ENCODE measurements at places on chromosomes 3 and 15.

- no peak for DNase-seq
Measured at GRCh38 chr3:109921509-109921908, 584.2 kb upstream of the DPPA4 start.

DNA sequence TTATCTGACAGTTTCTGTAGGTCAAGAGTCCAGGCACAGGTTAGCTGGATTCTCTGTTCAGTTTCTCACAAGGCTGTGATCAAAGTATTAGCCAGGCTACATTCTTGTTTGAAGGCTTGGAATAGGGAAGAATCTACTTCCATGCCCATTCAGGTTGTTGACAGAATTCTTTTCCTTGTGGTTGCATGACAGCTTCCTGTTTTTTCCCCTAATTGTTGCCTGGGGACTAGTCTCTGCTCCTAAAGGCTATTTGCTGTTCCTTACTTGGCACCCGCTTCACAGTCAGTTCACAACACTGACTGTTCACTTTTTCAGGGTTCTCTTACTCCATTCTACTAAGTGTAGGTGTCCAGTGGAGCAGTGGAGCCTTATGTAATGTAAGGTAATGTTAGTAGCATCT lies 115.4 kb upstream of the GBE1 start:
- DNase-seq: no peak

- DNase-seq: no peak
Measured at GRCh38 chr15:55197362-55197705, 593 bp upstream of the RSL24D1 start.

- no peak for DNase-seq
Measured at GRCh38 chr15:99473981-99474906, 91.5 kb upstream of the MEF2A start.

DNA sequence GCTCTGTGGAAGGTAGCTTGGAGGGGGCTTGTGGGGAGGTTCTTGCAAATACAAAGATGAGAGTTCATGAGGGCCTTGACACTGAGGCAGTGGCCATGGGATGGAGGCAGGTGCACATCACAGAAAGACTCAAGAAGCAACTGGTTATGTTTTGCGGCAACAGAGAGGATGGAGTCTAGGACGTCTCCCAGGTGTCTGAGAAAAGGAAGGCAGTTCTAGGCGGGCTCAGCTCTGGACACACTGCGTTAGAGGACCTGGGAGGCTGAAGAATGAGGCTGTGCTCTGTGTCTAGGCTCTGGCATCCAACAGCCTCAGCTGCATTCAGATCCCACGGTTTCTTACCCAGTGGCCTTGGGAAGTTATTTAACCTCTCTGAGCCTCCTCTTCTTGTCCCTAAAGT lies 23.5 kb downstream of the NOX5 start:
- no peak for DNase-seq

GRCh38 chr15:44468709-44469385 lies 41.4 kb downstream of the CTDSPL2 start:
- DNase-seq: no peak

DNA sequence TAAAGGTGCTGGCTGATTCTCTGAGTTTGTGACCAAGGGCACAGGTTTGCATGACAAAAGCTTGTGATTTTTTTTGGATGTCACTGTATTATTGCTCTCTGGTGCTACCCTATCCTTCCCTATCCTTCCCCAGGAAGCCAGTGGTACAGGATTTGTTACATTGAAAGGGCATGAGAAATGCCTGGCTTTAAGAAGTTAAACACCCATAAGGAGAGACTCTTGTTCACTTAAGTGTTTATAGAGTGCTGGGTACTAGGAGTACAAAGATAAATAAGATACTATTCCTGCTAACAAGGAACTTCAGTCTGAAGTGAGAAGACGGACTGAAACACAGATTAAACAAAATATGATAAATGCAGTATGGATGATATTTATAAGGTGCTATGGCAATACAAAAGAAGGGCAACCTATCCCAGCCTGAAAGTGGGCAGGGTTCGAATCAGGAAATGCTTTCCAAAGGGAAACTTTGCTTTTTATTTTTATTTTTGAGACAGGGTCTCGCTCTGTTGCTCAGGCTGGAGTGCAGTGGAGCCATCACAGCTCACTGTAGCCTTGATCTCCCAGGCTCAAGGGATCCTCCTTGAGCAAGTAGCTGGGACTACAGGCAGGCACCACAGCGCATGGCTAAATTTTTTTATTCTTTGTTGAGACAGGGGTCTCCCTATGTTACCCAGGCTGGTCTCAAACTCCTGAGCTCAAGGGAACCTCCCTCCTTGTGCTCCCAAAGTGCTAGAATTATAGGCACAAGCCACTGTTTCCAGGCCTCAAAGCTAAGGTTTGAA lies 11.2 kb downstream of the LCMT2 start:
- DNase-seq: no peak

DNA sequence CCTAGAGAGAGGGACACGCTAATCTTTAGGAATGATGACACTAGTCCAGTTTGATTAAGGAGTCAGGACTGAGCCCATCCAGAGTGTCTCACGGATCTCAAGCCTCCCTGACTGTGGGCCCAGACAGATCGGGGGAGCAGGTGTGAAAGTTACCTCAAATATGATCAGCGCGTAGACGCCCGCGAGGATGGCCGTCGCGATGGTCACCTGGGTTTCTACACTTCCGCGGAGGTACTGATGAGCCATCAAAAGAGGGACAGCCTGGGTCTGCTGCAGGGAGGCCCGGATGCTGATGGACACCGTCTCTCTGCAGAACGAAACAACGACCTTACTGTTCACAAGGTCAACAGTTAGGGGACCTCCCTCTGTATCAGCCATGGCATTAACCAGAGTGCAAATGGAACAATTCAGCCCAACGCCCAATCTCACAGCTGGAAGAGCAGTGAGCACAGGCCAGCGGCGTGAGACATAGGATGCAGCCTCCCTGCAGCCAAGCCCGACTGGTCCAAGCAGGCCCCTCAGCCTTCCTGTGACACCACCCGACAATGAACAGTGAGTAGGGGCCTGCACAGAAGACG lies 84.4 kb downstream of the OCA2 start:
- no peak for DNase-seq

- DNase-seq: no peak
Measured at GRCh38 chr15:80526556-80527340, 122.6 kb downstream of the ARNT2 start.

DNA sequence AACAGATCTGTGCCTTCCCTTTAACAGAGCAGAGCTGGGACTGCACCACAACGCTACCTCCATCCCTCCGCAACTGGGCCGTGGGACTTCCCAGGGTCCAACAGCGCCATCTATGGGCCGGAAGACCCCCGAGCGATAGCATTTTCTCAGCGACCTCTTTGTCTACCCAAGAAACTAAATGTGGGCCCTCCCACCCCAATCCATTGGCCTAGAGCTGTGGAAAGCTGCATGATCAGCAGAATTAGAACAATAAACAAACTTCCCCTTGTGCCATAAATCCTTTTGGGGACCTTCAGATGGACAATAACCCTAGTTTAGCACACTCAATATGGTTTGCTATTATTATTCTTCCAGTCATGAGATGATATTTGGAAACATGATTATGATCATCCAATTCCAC lies 74.8 kb upstream of the NTRK3 start:
- no peak for DNase-seq

GRCh38 chr15:90001062-90001682 lies at the start of gene ZNF710:
Gene ZNF710, plus strand, starts transcription at chr15:90001324. Its CDS starts 65,814 bp downstream, at chr15:90067138.
- no peak for DNase-seq

DNA sequence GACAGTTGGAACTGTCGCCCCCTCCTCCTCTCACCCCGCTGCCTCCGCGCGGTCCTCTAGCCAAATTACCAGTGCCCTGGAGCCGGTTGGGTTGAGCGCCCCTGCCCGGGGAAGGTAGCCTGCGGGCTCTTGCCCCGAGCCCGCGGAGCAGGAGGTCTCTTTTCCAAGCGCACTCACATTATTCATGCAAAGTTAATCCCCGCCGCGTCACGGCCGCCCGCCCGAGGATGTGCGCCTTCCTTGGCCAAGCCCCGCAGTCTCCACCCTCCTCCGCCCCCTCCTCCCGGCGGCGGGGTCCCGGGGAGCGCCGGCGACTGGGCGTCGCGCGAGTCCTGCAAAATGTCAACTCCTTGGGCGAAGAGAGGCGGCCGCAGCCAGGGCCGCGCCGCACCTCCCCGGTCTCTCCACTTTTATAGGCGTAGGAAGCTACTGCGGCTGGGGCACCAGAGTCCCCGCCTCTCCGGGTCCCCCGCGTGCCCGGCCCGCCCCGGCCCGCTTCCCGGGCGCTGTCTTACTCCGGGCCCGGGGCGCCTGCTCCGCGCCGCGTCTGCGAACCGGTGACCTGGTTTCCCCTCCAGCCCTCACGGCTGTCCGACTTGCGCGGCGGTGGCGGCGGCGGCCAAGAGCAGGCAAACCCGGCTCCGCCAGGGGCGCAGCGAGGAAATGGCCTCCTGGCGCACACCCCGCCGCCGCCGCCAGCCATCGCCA lies at the start of gene THRB:
TSS of gene THRB (minus strand) at position 233 of the 708 bp plus-strand sequence.
- DNase-seq: no peak

- no peak for DNase-seq
Measured at GRCh38 chr3:24363242-24363641, 131.4 kb downstream of the THRB start.

GRCh38 chr15:89443581-89443980 lies 52.8 kb downstream of the RHCG start:
- DNase-seq: no peak

GRCh38 chr3:21290557-21290956 lies 460.5 kb downstream of the ZNF385D start:
- DNase-seq: no peak

All from activated T-helper 1 cell treated with Interleukin-2 at 50 U/mL for 16 hours (primary cell).